ENCODE measurements at places on chromosomes 11 and 22.

GRCh38 chr22:21564411-21564810 is 3.1 kb upstream of the UBE2L3 start:
- no peak for DNase-seq

DNA sequence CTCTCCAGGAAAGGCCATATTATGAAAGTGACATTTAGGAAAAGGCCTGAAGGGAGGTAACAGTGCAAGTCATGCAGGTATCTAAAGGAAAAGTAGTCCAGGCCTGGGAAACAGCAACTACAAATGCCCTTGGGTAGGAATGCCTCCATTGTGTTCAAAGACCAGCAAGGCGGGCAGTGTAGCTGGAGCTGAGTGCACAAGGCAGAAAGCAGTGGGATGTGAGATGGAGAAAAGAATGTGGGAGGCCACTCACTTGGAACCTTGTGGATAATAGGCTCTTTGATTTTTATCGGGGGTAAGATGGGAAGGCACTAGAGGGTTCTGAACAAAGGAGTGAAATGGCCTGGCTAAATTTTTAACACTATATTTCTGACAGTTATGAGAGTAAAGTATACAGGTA is 188.6 kb downstream of the PGR start:
- DNase-seq: no peak

GRCh38 chr11:3085052-3085451 is 27.8 kb upstream of the CARS1 start:
- DNase-seq: no peak

GRCh38 chr11:65709661-65710060 is 2.4 kb upstream of the KAT5 start:
- DNase-seq: no peak

- peak; percentile 12 for DNase-seq
Measured at GRCh38 chr11:130042093-130042591, 27.6 kb upstream of the APLP2 start.

- DNase-seq: no peak
Measured at GRCh38 chr11:93972790-93973189, 48.4 kb upstream of the HEPHL1 start.

- no peak for DNase-seq
Measured at GRCh38 chr22:17920145-17920605, 104.2 kb downstream of the MICAL3 start.

DNA sequence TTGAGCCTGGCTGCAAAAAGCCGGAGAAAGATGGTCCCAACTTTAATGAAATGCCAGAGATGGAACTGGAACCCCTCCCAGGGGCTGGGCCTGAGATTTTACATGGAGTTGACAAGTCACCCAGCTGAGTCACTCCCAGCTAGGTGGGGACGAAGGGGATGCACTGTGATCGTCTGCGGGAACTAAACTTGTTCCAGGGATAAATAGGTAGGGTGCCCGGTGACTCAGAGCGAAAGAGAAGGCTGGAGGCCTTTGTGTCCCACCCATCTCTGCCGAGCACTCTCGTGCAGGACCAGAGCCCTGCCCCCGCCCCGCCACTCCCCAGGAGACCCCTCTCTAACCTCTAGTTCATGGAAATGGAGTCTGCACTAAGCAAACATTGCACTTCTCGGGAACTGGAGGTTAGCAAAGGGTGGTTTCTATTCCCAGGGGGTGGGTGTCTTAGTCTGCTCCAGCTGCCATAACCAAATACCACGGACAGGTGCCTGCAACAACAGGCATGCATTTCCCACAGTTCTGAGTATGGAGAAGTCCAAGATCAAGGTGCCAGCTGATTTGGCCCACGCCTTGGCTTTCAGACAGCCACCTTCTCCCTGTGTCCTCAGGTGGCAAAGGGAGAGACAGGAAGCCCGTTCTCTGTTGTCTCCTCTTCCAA is 60.7 kb upstream of the FADD start:
- DNase-seq: no peak

- DNase-seq: no peak
Measured at GRCh38 chr11:65920372-65920802, 1.2 kb downstream of the DRAP1 start.

GRCh38 chr11:134691295-134691873 is 279.3 kb upstream of the B3GAT1 start:
- no peak for DNase-seq

DNA sequence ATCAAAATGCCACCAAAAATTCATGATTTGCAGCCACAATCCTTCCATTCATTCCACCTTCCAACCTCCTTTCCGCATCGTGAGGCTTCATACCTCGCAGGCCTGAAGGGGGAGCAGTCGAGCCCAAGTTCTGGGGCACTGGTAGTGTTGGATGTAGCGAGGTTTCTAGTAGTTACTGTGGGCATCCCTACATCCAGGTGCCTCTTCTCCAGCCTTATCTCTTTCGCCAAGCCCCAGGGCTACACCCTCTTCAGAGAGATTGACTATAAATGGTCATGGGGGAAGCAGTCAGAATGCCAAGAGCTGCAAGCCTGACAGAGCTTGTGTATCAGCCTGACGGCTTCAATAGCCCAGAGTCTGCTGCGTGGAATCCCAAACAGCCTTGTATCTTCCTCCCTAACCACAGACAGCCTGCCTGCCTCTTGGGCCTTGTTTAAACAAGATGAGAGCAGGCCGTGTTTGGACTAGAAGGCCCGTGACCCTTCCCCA is 28.9 kb downstream of the CLMP start:
- no peak for DNase-seq

DNA sequence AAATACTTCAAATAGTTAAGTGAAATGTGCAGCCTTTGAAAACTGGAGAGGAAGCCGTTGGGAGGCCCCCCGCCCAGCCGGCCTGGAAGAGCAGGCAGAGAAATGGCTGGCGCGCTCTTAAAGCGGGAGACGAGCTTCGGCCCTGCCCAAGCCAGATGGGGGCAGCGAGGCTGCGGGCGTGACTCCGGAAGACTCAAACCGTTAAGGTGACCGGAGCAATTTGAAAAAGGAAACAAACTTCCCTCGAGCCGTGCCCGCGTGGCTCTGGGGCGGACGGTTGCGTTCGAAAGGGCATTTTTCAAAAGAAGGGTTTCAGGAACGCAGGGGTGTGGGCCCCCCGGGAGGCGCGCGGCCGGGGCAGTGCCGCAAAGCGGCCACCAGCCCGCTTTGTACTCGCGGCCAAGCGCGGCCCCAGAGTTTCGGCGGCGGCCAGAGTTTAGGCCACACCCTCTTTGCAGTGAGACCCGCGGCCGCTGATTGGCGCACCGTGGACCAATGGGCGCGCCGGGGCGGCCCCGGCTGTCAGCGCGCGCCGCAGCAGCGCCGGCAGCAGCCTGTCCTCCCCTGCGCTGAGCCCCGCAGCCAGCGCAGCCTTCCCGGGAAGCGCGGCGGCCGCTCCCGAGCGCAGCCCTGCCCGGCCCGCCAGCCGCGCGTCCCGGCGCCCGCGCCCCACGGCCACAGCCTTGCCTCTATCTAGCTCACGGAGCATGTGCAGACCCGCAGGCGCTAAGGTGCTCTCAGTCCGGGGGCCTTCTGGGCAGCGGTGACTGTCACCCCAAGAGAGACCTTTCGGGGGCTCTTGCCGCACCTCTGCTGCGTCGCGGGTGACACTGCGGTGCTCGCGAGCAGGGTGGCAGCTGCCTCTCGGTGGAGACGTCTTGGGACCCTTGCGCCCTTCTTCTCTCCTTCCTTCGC is at the start of gene NAV2:
Gene NAV2 (plus strand): TSS at position 557 of the 915 bp plus-strand sequence. CDS start 859 bp downstream, outside the sequence.
- DNase-seq: peak; percentile 77

DNA sequence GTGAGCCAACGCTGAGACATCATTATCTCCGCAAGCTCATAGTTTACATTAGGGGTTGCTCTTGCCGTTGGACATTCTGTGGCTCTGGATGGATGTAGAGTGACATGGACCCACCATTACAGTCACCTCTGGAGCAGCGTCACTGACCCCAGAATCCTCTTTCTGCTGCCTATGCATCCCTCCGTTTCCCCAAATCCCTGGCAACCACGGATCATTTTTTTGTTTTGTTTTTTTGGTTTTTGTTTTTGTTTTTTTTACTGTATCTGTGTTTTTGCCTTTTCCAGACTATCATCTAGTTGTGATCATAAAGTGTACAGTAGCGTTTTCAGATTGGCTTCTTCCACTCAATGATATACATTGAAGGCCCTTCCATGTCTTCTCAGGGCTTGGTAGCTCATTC is 4.0 kb downstream of the PARVB start:
- no peak for DNase-seq

- DNase-seq: no peak
Measured at GRCh38 chr22:44645531-44645930, 56.5 kb upstream of the PRR5 start.

- DNase-seq: no peak
Measured at GRCh38 chr11:10494636-10495463, 39.8 kb downstream of the AMPD3 start.

GRCh38 chr22:22400099-22400498 is 108.4 kb downstream of the ZNF280B start:
- no peak for DNase-seq

GRCh38 chr22:49087198-49087597 is 740.5 kb downstream of the BRD1 start:
- DNase-seq: no peak

- peak; percentile 51 for DNase-seq
Measured at GRCh38 chr11:85815186-85815931, 4.4 kb upstream of the SYTL2 start.

DNA sequence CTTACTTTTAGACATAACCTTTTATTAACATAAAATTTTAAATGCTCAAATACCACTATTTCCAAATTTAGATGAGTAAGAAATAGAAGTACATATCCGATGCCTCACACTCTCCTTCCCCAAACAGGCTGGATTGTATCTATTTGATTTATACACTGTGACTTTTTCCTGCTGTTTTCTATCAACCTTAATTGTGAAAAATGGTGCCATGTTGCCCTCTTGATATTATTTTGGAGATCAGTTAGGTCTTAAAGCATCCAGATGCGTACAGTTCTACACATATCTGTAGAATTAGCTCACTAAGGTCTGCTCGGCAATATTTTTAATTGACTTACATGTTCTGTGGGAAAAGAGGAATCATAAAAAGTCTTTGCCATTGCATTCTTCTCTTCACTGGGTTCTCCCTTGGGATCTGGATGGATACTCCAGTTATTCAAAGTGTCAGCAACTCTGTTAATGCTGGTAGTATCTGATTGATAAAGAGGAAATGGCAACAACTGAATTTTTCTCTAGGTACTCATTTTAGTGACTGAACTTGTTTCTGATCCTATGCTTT is 27.2 kb downstream of the EIF3M start:
- DNase-seq: no peak

DNA sequence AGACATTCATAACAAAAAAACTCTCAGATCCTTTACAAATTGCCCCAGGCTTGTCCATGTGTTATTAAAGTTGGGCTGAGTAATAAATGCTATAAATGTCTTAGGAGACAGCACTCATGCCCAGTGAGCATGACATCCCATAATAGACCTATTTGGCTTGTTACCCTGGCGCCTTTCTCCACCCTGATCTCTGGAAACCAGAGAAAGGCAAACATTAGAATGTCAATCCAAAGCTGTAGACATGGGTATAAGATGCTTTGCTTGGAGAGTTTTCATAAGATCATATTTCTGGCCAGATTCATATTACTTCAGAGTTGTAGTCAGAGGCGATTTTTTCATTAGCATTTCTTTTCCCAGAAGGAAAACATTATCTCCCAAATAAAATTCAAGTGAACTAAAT is 161.3 kb upstream of the UBASH3B start:
- DNase-seq: peak; percentile 46

DNA sequence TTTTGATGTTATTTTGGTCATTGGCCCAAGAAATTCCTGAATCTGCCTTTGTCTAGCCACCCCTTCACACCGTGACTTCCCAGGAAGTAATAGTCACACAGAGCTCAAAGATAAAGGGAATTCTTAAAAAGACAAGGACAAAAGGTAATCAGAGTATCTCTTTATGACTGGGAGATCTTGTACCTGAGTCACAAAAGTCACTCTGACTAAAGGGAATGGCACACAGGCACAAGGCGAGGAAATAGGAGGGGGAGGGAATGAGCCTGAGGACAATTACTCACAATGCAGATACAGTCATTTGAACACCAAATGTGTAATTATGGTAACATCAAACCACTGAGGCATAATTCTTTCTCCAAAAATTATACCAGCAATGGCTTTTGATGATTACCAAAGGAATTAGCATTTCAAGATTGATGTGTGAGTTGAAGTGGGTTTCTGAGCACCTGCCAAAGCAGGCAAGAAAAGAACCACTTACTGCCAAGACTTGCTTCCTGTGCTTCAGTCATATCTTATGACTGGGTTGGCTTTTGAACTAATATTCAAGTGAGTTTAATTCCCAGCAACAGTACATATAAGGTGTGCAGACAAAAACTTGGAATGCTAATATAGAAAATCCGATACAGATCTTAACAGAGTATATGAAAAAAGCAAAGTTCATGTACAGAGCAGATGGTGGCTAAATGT is 856.4 kb downstream of the LRRC4C start:
- no peak for DNase-seq

GRCh38 chr22:37752189-37753087 is 55.3 kb upstream of the GCAT start:
- peak; percentile 87 for DNase-seq

- no peak for DNase-seq
Measured at GRCh38 chr11:44620328-44620725, 54.9 kb downstream of the CD82 start.
